PC-3 (cell line): ENCODE measurements at places on chromosomes 7 and 10.

- no peak for DNase-seq
Observed at GRCh38 chr10:88960802-88961201, 8.2 kb upstream of the ACTA2 start.

DNA sequence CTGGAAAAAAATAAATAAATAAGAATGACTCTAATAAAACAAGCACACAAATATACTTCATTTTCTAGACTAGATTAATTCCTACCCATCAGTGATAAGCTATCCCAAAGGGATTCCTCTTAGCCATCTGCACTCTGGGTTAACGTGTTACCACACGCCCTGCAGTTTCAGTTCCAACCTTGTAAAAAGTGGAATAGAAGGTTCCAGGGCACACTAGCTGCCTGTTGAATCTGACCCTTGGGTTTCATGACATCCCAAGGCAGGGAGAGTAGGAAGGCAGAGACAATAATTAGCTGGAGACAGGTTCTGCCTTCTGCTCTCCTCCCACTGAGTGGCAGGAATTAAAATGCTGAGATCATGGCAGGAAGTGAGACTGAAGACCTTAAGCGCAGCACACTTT is 33.5 kb downstream of the SLC37A3 start:
- DNase-seq, result no peak

- no peak for DNase-seq
Observed at GRCh38 chr10:16437540-16437894, 707 bp downstream of the PTER start.

- no peak for DNase-seq
Observed at GRCh38 chr10:23280419-23281043, 64.1 kb downstream of the C10orf67 start.

- DNase-seq, result peak; percentile 50
Observed at GRCh38 chr10:77574438-77574837, 63.2 kb downstream of the KCNMA1 start.

DNA sequence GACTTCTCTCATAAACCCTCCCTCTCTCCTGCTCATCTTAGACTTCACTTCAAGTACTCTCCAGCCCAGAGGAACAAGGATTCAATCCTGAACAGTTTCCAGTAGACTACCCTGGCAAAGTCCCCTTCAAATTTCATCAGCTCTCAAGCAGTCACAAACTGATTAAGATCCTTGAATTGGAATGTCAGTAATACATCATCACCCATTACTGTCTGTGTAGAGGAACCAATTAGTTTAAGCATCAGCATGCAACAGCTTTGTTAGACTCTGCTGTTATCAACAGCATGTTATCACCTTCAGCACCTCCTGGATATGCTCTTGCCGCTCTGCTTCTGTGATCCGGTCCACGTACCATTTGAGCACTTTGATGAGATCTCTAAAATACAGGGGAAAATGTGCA is 307.0 kb upstream of the IMMP2L start:
- DNase-seq, result no peak

DNA sequence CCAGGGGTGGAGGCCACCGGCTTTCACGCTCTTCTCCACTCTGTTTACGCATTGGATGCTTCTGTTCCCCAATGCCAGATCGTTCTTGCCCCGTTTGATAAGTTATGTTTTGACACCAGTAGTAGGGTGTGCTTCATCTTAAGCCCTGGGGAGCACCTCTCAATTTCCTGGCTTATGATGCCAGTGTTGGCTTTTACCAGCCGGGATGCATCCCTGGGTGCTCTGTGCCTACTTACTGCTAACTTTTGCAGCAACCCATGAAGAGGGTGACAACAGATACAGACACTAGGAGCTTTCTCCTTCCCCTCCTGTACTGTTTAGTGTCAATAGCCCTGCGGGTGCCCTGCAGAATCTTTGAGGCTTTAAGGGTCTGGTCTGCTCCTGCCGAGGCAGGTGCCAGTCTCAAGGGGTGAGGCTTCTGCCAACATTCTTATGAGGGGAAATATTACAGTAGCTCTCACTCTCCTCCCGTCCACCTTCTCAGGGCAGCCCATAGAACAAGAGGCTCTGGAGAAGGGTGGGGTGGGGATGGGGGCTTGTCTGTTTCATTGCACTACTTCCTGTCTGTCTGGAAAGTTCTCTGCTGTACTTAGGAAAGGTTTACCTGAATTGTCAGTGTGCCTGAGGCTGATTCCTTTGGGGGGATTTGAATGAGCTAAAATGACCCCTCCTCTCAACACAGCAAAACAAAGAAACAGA is 23.3 kb downstream of the ADCY1 start:
- DNase-seq, result no peak

DNA sequence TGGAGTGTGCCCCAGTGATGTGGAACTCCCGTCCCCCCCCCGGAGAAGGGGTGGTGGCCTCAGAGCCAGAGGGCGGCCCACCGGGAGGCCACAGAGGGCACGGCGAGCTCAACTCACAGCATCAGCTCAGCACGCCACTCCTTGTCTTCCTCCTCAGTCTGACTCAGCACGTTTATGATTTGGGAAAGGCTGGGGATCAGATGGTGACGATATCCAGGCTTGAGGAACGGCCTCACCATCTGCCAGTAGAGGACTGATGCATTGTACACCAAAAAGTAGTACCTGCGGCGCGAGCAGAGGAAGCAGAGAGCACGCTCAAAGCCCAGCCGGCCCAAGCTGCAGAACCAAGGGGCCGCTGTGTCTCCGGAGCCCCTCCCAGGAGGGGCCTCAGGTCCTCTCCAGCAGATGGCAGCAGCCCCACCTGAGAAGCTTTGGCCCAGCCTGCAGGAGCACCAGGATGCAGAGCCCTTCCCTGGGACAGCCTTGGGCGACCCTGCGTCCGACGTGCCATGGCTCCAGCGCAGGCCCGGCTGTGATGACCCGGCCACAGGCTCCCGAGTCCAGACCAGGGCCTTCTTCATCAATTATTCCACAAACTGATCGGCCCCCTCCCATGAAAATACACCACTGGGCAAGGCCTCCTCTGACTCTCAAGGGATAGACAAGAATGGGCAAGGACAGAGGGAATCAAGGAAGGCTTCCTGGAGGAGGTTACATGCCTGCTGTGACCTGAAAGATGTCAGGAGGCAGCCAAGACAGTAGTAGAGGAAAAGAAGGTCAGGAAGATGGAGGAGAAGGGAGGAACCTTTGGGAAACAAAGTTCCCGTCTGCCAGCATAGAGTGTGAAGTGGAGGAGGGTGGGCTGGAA is 3.7 kb downstream of the CFAP46 start:
- peak; percentile 41 for DNase-seq

DNA sequence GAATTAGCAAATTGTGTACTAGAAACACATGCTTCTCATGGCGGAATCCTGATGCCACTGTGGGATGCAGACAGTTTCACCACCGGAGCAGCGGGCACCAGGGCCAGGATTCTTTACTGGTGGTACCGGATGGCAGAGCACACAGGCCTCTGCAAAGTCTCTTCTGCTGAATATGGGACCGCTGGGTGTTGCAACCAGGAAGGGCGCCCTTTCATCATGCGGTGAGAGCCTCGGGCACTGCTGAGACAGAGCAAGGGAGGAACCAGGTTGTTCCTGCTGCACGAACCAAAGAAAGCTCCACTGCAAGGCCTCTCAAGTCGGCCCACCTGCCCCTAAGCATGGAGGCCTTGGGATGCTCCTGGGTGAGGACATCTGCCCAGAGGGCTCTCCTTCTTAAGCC is 57.0 kb upstream of the NMT2 start:
- no peak for DNase-seq

GRCh38 chr10:84176351-84176750 is 2.8 kb downstream of the GPR15LG start:
- no peak for DNase-seq

DNA sequence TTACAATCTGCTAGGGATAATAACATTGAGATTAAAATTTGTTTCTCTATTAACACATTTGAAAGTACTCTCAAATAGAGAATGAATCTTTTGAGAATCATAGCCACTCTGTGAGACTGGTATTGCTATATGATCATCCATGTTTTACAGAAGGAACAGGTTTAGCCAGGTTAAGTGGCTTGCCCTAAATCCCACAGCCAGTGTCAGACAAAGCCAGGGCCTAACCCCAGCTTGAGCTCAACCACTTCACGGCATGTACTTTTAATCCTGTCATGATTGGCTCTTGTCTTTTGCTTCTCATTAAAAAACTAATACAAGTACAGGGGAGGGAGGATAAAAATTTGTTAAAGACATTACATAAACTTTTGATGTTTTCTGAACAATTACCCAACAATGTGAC is 3.8 kb upstream of the ZNRF2 start:
- no peak for DNase-seq

- DNase-seq, result no peak
Observed at GRCh38 chr7:5083311-5083711, 37.7 kb downstream of the RBAK start.

DNA sequence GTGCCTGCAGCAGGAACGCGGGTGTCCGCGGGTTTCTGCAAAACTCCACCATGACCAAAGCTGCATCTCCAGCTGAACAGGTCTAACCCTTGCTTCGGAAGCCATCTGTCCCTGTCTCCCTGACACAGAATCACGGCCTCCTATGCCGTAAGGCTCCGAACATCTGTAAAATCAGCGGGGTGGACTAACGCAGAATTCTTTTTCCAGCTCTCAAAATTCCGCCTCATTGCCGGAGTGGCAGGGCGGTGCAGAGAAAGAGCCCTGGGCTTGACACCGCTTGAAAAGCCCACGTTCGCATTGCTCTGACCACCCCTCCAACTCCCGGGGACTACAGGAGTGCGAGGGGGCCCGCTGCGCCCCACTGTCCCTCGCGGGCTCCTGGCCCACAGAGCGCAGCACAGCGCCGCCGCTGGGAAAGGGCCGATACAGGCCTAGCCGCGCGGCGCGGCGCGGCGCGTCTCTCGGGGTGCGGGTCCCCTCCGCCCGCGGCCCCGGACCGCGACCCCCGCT is 409 bp downstream of the DNMBP start:
- DNase-seq, result no peak

GRCh38 chr7:40015790-40016296 is 65.8 kb downstream of the CDK13 start:
- DNase-seq, result peak; percentile 23

- no peak for DNase-seq
Observed at GRCh38 chr7:22548313-22548712, 48.3 kb upstream of the STEAP1B start.

- DNase-seq, result peak; percentile 4
Observed at GRCh38 chr7:132061937-132062336, 505.5 kb upstream of the PODXL start.

- no peak for DNase-seq
Observed at GRCh38 chr10:71694567-71694968, 25.0 kb downstream of the C10orf105 start.

- peak; percentile 63 for DNase-seq
Observed at GRCh38 chr10:77556990-77557601, 80.5 kb downstream of the KCNMA1 start.

DNA sequence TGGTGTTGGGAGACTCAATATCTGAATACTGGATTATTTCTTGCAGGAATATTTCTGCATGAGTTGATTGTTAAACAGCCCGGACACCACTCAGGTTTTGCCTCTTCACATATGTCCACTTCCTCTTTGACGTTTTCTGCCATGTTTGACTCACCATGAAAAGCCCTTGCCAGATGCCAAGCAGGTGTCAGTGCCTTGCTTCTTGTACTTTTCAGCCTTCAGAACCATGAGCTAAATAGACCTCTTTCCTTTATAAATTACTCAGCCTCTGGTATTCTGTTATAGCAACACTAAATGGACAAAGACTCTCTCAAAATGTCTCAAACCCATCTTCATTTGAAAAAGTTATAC is 24.7 kb upstream of the MACC1 start:
- no peak for DNase-seq

GRCh38 chr10:44921061-44921460 is 9.9 kb downstream of the TMEM72 start:
- DNase-seq, result no peak

GRCh38 chr7:2362385-2363088 is 7.9 kb downstream of the EIF3B start:
- DNase-seq, result no peak

- DNase-seq, result peak; percentile 28
Observed at GRCh38 chr7:138196971-138197896, 121.0 kb downstream of the AKR1D1 start.

GRCh38 chr10:120607710-120608703 is 151.0 kb downstream of the PLPP4 start:
- peak; percentile 62 for DNase-seq

- DNase-seq, result peak; percentile 87
Observed at GRCh38 chr10:21398563-21399231, 126.8 kb downstream of the SKIDA1 start.

DNA sequence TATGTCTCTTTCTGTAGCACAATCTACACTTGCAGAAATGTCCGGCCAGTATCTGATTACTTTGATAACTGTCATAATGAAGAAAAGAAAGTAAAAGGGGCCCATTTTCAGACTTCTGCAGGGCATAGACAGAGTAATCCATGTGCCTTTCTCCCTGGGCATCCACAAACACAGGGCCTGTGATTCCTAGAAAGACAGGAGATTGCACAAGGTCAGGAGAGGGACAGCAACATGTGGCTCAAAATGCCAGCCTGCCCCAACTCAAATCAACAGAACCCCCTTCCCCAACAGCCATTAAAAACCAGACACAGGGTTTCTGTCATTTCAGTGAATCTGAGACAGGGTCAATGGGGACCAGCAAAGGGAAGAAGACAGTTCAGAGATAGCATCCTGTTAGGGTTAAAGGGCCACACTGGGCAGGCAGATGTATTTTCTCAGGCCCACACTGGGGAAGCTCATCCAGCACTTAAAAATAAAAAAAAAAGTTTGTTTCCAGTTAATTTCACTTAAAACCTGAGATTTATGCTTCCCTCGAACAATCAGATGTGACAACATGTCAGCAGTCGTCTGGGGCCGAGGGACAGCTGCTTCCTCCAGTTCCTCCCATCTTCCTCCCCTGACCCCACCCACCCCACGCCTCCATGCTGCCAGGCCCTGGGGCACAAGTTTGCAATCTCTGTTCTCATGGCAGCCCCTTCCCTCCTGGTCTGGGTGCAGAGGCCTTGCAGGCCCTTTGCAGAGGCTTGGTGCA is 30.7 kb upstream of the ACSL5 start:
- no peak for DNase-seq

GRCh38 chr7:130893441-130893894 is 159.5 kb upstream of the KLF14 start:
- no peak for DNase-seq

GRCh38 chr10:59814878-59815277 is 61.6 kb upstream of the MRLN start:
- no peak for DNase-seq

- DNase-seq, result no peak
Observed at GRCh38 chr10:121698336-121698735, 100.1 kb upstream of the FGFR2 start.

DNA sequence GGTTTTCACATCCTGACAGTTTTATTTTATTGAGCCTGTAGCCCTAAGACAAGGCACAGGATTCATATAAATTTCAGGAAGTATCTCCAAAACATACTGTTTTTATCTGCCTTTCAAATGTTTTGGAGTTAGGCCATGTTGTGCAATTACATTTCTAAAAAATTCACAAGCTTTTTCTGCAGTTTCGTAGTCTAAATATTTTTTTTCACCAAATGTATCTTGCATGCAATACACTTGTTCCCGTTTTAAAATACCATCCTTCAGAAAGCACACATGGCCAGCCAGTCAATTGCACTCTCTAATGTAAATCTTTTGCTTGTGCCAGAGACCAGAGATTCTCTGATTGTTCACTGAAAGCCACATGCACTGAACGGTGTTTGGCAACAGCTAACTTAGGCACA is 161.5 kb upstream of the PRKCQ start:
- DNase-seq, result no peak

- no peak for DNase-seq
Observed at GRCh38 chr7:39516498-39516897, 49.7 kb upstream of the YAE1 start.

GRCh38 chr10:84314275-84314674 is 14.1 kb upstream of the CCSER2 start:
- no peak for DNase-seq
